ENCODE measurements at places on chromosomes 16 and 17.

GRCh38 chr17:62206550-62206949 is 141.5 kb upstream of the MED13 start:
- peak; percentile 3 for DNase-seq

- no peak for DNase-seq
Observed at GRCh38 chr17:81233316-81233715, 5.5 kb downstream of the TEPSIN start.

DNA sequence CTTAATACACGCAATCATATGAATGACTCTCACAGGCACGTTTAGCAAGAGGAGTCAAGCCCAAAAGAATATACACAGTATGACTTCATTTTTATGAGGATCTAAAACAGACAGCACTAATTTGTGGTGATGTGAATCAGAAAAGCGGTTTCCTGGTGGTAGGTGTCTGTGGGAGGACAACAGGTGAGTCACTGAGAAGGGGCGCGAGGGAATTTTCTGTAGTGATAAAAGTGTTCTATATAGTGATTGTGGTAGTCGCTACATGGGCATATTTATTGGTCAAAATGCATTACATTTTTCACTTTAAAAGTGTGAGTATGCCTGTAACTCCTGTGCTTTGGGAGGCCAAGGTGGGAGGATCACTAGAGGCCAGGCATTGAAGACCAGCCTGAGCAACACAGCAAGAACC is 7.6 kb upstream of the TNRC6A start:
- peak; percentile 87 for DNase-seq

- DNase-seq: no peak
Observed at GRCh38 chr17:65774787-65775186, 213.3 kb upstream of the AXIN2 start.

DNA sequence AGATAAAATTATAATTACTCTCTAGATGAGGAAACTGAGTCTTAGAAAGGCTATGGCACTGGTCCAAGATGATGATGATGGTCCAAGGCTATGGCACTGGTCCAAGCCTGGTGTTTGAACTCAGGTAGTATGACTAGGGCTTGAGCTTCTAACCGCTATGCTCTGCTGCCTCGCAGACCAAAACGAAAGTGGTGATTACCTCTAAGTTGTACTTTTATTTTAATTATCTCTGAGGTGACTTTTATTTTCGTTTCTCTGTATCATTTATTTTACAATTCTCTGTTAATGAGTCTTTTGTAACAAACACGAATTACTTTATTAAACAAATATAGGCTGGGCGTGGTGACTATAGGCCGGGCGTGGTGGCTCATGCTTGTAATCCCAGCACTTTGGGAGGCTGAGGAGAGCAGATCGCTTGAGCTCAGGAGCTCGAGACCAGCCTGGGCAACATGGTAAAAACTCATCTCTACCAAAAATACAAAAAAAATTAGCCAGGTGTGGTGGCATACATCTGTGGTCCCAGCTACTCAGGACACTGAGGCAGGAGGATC is 5.6 kb downstream of the REXO5 start:
- DNase-seq: no peak

GRCh38 chr17:71247441-71248015 is 873.3 kb upstream of the SOX9 start:
- no peak for DNase-seq

- DNase-seq: no peak
Observed at GRCh38 chr16:13437413-13437795, 482.6 kb upstream of the ERCC4 start.

- no peak for DNase-seq
Observed at GRCh38 chr17:82698974-82699442, 510 bp upstream of the RAB40B start.

DNA sequence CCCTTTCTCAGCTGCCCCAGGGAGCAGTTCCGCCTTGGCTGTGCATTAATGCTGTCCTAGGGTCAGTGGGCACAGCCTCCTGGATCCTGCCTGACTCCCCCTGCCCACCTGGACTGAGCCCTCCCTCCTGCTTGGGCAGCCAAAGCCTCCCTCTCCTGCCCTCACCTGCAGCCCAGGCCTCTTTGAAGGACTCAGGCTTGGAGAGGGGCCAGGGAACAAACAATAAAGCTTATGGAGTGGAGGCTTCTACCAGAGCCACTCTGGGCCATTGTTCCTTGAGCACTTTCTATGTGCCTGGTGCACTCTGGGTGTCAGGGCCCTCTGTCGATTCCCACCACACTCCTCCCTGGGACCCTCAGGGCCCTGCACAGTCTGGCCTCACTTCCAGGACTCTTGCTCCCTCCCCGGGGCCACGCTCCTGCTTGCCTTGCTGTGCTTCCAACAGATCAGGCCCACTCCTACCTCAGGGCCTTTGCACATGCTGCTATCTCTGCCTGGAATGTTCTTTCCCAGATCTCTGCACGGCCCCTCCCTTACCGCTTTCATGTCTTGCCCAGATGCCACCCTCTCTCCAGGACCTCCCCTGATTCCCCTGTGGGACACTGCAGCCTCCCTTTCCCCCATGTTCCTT is 5.0 kb downstream of the KCNJ12 start:
- DNase-seq: no peak

- no peak for DNase-seq
Observed at GRCh38 chr17:2264067-2264860, 39.3 kb downstream of the SMG6 start.

- DNase-seq: no peak
Observed at GRCh38 chr17:27878776-27879562, 14.2 kb downstream of the LYRM9 start.

GRCh38 chr17:56543280-56543679 is 50.2 kb upstream of the NOG start:
- DNase-seq: no peak

DNA sequence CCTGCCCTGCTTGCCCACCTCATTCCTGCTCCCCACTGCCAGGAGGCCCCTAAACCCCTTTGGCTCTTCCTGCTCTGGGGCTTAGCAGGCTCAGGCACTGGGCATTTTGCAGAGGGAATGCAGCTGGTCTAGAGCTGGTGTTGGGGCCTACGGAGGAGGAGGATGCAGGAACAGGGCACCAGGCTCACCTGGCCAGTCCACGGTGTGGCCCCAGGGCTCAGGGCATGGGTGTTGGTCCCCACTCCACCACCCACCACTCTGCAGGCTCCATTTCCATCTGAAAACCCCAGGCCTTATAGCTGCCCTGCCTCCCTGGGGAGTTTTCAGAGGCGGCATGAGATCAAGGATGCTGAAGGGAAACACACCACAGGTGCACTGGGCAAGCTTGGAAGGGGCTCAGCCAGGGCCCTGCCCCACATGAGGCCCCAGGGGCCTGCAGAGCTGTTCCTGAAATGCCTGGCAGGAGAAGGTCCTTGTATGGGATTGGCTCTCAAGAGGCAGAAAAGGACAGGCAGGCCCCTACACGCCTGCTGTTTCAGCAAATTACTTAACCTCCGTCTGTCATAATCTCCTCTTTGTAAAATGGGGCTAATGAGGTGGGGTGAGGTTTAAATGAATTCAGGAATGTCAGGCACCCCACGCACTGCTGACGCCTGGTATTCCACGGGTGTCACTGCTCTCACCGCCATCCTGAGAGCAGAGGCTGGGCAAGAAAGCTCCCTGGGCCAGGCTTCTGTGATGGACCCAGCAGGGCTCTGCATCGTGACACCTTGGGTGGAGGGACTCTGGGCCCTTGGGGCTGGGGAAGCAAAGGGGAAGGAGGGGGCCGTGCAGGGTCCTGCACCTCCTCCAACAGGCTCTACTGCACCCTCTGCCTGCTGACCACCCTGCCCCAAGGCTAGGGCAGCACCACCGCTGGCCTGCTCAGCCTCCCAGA is 9.3 kb downstream of the SLC47A2 start:
- DNase-seq: no peak

All from M059J (cell line).